Stimulated activated CD4-positive, alpha-beta T cell treated with anti-CD3 and anti-CD28 coated beads, Interleukin-4, amount 100 ng/mL, for 1 hour (primary cell): ENCODE measurements at places on chromosomes 12 and 14.

DNA sequence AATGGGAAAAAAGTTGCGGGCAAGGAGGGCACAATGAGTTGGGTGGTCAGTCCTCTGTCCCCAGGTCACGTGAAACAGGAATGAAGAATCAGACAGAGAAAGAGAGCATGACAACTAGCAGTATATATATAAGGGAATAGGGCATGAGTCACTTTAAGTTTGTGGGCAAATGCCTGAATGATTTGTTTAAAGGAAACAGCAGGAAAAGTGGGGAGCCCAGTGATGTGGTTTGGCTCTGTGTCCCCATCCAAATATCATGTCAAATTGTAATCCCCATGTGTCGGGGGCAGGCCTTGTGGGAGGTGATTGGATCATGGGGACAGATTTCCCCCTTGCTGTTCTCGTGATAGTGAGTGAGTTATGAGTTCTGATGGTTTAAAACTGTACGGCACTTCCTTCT, 195.3 kb upstream of the IGF1 start:
- DNase-seq, result no peak

GRCh38 chr12:80936642-80937390, 918 bp downstream of the LIN7A start:
- no peak for DNase-seq

DNA sequence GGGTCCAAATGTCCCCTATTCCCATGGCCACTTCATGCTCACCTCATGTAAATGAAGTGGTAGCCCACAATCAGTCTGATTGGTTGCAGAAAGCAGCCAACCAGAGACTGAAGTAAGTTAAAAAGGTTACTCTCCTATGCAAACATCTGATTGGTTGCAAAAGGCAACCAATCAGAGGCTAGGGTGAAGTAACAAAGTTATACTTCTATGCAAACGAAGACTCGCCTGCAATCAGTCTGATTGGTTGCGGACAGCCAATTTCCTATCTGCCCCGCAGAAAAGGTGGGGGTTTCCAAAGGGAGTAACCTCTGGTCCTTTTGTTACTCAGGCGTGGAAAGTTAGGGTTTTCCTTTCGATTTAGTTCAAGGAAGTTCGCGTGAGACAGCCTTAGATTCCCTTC, 208.1 kb upstream of the NEDD1 start:
- no peak for DNase-seq

GRCh38 chr12:89468648-89469326, 55.8 kb downstream of the GALNT4 start:
- no peak for DNase-seq

- no peak for DNase-seq
Observed at GRCh38 chr12:122602456-122602855, 75.4 kb downstream of the KNTC1 start.

GRCh38 chr12:3137268-3137781, 60.1 kb downstream of the TSPAN9 start:
- DNase-seq, result no peak

DNA sequence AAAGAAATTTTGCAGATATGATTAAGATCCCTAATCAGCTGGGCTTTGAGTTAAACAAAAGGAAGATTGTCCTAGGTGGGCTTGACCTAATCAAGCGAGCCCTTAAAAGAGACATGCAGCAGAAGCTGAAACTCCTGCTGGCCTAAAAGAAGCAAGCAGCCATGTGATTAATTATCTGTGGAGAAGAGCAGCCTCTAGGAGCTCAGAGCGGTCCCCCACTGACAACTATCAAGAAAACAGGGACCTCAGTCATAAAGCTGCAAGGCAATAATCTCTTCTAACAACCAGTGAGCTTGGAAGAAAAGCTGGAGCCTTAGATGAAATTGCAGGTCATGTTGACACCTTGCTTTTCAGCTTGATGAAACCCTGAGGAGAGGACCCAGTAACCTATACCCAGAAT, 288.9 kb upstream of the CLEC14A start:
- no peak for DNase-seq

GRCh38 chr12:65182012-65182739, 12.8 kb downstream of the LEMD3 start:
- no peak for DNase-seq

DNA sequence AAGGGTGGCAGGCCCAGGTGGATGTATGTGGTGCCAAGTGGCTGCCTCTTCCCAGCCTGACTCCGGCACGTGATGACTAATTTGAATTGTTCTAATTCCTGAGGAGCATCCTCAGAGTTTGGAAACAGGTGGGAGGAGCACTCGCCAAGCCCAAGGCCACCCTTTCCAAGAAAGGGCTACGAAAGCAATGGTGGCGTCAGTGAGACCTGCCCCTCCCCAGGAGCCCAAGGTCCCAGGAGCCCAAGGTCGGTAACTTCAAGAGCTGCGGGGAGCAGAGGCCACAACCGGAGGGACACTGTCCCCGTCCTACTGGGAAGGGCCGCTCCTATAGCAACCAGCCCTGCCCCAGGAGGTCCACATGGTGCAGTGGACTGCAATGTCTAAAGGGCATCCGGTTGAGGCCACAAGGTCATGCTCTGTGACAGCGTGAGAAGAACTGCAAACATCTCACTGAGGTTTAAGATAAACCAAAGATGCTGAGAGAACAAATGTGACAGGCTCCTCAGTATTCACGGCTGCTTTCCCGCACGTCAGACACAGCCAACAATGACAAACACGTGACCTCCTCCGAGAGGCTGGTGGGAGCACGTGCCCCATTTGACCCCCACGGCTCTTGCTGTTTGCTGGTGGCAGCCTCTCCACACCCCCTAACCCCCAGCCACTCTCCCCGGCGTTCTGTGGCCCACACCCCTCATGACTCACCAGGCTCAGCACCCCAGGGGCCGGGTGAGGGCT, 79.6 kb downstream of the ITPK1 start:
- DNase-seq, result no peak

GRCh38 chr12:84986586-84986985, 49.5 kb downstream of the TSPAN19 start:
- DNase-seq, result no peak
